Activated T-cell treated with anti-CD3 and anti-CD28 coated beads, Interleukin-2, amount 50 U/mL, for 4 hours (primary cell): ENCODE measurements at places on chromosomes 1 and 21. TPM values are rescaled to one million over a fixed set of nuclear protein-coding genes. Genes with fewer than 3 reads are reported as not detected.

DNA sequence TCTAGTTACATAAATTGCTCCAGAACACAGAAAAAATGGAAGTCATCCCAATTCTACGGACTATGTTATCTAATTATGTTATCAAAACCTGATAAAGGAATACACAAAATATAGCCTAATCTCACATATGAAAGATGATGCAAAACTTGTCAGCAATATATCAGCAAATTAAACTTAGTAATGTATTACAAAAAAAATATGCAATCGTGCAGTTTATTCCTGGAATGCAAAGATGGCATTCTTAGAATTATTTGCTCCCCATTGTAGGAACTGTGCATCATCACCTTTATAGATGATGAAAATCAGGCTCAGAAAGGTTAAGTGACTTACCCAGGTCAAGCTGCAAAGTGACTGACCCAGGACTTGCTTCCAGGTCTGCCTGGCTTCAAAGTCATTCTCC, 7.8 kb downstream of the FOXE3 start:
- no peak for DNase-seq

GRCh38 chr1:177432897-177433296, 262.1 kb downstream of the BRINP2 start:
- no peak for DNase-seq

Gene RNU1-3
- 1,616 TPM for total RNA-seq

Gene C4BPA
- 0.58 TPM for total RNA-seq

Gene CHI3L2
- 1.2 TPM for total RNA-seq

GRCh38 chr1:42427240-42427639, 28.6 kb downstream of the ZMYND12 start:
- no peak for DNase-seq

DNA sequence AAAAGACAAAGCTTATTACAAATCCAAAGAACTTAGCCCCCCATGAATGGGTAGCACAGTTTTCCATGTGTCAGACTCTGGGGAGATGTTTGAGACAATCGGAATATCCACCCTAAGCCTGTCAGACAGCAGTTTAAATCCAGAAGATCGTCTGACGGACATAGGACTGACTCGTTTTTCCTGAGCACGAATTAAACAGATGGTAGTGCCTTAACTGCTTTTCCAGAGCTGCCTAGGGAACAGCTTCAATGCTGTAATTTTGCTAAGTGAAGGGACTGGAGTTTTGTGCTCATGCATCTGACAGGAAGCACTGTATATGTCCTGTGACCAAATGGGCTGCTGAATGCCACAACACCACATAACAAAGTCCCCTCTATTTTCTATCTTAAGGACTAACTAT, 48.6 kb downstream of the PCNX2 start:
- no peak for DNase-seq

DNA sequence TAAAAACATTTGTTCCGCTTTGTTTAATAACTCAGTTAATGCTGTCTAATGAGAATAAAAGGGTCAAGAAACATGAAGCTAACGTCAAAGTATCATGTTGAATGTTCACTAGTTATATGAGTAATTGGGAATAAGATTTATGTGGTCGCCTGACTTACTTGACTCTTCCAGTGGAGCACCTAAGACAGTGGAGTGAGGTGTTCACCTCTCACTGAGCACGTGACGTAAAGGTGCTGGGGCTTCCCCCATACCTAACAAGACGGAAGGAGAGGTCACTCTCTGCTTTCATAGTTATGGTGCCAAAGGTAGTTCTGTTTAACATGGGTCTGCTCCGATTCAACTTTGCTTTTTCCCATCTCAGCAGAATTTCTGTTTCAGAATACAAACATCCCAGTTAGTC, 686 bp downstream of the KMO start:
- no peak for DNase-seq

GRCh38 chr1:95049935-95050334, 22.8 kb downstream of the ALG14 start:
- no peak for DNase-seq

GRCh38 chr1:211761400-211761799, 69.2 kb downstream of the LPGAT1 start:
- no peak for DNase-seq

Gene EPHA8
- not detected for total RNA-seq

Gene S100A7
- not detected for total RNA-seq

Gene NBPF10
- total RNA-seq, result 0.63 TPM

DNA sequence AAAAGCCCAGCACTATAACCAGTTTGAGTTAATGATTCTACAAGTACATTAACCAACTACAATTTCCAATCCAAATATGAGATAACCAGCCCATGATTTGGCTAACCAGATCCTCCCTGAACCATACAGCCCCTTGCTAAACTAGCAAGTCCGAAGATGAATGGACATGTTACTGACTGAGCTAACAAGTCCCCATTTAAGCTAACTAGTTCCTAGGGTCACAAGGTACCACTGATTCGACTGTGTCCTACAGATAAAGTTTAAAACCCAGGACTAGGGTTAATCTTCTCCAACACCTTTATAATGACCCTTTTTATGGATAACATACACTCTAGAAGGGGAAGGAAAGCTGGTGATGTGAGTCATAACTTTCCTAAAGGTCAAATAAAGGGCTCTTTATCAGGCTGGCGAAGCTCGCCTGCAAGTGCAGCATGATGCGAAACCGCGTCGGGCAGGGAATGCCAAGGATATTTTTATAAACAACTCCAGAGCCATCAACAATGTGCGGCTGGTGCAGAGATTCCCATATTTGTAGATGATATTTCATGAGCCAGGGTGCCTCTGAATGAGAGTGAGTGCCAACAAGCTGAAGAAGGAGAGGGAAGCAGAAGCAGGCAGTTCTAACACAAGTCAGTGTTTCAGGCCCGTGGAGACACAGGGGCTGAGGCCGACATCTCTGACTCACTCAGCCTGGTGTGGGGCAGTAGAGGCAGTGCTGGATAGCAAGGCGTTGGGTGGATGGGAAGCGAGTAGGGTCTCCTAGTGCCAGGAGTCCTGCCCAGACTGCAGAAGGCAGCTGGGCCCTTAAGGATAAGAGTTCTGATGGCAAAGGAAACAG, 75.6 kb upstream of the ROR1 start:
- DNase-seq, result no peak

DNA sequence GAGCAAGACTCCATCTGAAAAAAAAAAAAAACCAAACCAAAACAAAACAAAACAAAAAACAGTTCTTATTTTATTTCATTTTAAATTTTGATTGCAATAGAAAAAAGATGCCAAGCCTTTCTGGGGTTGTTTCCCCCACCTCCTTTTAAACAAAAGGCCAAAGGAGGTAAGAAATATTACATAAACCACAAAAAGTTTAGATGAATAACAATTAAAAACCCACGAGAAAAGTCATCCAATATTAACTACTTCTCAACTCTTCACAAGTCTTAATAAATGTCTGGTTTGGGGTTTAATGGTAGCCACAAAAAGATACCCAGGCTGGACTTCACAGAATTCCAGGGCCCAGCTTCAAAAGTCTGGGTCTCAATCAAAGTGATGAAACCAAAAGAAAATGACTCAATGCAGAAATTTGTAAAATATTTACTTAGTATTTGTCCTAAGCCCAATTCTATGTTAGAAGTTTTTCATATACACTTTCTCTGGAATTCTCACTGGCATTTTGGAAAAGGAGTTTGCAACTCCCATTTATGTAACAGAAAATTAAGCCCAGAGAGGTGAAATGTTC, 47.0 kb upstream of the SDC3 start:
- no peak for DNase-seq

DNA sequence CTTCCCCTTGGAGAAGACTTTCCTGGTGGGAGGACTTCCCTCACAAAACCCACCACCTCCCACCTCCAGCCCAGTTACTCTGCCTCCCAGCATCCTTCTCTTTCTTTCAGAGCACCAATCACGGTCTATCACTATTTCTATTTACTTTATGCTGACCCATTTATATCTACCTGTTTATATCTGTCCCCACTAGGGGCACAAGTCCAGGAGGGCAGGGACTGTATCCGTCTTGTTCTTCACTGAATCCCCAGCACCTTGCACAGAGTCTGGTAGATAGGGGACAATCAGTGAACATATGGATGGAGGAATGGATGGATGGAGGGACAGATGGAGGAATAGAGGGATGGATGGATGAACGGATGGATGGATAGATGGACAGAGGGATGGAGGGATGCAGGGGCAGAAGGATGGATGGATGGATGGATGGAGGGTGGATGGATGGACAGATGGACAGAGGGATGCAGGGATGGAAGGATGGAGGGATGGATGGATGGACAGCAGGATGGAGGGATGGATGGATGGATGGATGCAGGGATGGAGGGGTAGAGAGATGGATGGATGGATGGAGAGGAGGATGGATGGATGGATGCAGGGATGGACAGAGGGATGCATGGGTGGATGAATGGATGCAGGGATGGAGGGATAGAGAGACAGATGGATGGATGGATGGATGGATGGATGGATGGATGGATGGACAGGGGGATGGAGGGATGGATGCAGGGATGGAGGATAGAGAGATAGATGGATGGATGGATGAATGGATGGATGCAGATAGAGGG, 5.5 kb downstream of the C1QB start:
- no peak for DNase-seq

Gene GSTM5
- not detected for total RNA-seq

GRCh38 chr1:5739561-5740078, 252.6 kb downstream of the NPHP4 start:
- DNase-seq, result no peak

Gene CCDC185
- not detected for total RNA-seq

Gene CLCA1
- total RNA-seq, result 0.13 TPM

DNA sequence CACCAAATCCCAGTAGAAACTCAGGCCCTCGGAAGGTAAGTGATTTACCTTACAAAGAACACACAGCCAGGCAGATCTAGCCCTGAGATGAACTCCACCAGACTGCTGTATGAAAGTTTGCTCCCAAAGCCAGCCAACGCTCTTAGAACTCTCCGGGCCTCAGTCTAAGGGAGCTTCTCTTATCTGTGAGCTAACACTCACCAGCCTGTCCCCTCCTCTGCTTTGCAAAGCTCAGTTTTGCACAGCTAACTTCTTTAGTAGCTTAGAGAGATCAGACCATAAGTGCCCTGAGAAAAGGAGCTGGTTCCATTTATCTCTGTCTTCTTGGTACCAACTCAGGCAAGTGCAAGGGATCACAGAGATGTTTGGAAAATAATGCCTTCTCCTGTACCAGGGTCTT, 195.8 kb upstream of the JUN start:
- no peak for DNase-seq

Gene CSF3R
- total RNA-seq, result not detected

DNA sequence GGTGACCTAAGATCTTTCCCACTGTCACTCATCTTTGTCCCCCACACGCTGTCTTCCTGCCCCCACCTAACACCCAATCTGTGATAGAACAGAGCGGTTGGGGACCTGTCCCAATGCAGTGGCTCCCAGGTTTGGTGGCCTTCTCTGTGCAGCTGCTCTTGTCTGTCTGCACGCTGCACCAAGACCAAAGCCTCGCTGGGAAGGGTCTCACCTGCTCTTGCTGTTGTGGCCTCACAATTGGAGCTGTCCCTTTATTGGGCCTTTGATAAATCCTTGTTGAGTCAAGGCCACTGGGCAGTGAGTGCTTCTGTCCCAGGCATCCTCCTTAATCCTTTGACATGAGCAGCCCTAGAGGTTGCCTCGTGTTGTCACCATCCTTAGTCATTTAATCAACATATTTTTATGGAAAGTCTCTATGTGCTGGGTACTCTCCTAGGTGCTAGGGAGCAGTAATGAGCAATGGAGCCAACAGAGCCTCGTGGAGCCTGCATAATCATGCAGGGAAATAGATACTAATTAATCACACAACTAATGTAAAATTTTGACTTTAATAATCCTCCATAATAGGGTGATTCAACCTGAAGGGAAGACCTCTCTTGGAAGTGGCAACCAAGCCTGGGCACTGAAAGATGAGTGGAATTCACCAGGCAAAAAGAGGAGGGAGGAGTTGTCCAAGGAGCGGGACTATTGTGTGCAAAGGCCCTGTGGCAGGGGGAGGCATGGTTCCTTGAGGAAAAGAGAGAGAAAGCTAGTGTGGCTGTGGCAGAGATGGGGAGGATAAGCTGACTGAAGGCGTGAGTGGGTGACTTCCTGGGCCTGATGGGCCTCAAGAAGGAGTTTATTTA, 57.6 kb downstream of the MAN1C1 start:
- no peak for DNase-seq

GRCh38 chr1:21267191-21268077, 22.8 kb downstream of the ECE1 start:
- DNase-seq, result no peak
